ENCODE measurements at places on chromosomes 5 and 9.

DNA sequence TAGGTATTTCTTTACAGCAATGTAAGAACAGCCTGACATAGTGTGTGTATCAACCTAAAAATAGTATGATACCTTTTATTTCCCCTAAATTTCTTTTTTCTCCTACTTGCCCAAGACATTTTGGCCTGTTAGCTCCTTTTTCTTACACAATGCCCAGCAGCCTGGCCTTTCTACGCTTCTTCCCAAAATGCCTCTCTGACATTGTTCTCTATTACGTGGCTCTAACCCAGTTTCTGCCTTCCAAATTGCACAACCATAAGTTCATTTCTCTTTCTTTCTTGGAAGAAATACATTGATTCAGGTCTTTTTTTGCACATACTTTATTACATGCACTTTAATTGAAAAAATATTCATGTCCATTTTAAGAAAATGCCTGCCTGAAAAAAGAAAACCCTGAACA is 408.2 kb downstream of the PRR16 start:
- DNase-seq: no peak

- DNase-seq: no peak
Observed at GRCh38 chr5:7978991-7979390, 110.0 kb downstream of the MTRR start.

GRCh38 chr5:45695804-45696156 is 400 bp downstream of the HCN1 start:
- DNase-seq: no peak

GRCh38 chr9:14314929-14315874 is 1.3 kb upstream of the NFIB start:
- no peak for DNase-seq

DNA sequence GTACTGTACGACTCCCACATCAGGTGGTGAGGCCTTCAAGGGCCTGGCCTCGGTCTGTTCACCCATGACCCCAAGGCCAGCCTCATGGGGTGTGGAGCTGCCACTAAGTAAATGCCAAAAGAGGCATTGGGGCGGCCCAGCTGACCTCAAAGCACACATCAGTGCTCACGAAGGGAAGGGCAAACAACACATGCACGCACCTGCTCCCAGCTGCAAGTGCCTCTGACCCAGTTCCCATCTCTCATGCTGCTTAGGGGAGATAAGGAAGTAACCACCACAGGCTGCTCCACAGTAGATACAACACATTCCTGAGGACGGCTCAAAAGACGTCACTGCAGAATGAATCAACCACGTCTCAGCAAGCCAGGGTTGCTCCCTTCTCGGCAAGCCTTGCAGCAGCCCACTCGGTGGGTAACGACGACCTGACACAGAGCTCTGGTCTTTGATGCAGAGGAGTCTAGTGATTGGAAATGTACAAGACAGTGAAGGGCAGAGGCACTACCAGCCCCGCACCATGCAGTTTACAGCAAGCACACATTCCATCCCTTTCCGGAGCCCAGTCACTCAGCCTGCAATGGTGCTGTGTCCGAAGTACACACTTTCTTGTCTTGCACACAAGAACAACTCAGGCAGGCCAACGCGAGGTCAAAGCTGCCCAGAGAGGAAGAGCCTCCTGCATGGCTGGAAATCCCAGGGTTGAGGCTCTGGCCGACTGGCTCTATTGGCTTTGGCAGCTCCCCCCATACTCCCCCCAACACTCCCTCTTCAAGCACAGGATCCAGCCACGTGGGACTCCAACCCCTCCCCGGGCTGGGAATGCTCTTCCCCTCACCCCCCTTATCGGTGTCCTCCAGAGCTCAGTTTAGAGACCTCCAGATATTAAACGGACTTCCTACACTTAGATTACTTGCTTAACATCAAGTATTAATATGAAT is 31.8 kb downstream of the FABP6 start:
- DNase-seq: no peak

GRCh38 chr5:2742921-2743679 is 8.4 kb downstream of the IRX2 start:
- DNase-seq: no peak

DNA sequence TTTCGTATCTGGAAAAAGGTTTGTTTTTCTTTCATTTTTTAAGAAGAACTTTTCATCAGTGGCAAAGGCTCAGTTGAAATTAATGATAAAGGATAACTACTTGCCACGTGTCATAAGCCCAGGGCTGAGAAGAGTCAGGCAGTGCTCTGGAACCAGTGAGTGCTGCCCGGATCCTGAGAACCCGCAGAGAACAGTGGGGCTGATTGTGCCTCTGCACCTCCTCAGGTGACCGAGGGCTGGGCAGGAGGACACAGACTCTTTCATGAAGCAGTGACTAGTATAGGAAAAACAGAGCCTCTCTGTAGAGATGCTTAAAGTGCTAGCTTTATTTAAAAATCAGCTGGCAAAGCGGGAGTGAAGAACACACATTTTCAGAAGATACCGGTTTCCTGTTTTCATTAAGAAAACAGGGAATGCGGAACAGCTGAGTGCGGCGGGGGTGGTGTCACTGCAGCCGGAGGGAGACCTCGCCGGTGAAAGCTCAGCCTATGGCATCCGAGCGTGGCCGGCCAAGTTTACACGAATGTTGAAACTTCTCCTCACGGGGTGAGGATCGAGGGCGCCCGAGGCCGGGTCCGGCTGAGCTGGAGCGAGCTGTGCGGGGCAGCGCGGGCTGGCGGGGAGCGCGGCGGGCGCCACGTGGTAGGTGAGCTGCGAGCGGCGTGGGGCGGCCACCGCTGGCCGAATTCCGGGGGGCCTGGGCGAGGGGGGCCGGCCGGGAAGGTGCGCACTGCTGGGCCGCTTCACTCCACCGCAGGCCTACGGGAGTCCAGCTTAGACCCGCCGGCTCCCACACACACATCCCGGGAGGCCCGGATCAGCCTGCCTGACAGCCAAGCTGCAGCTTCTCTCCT is 134.7 kb upstream of the DMRT1 start:
- no peak for DNase-seq

DNA sequence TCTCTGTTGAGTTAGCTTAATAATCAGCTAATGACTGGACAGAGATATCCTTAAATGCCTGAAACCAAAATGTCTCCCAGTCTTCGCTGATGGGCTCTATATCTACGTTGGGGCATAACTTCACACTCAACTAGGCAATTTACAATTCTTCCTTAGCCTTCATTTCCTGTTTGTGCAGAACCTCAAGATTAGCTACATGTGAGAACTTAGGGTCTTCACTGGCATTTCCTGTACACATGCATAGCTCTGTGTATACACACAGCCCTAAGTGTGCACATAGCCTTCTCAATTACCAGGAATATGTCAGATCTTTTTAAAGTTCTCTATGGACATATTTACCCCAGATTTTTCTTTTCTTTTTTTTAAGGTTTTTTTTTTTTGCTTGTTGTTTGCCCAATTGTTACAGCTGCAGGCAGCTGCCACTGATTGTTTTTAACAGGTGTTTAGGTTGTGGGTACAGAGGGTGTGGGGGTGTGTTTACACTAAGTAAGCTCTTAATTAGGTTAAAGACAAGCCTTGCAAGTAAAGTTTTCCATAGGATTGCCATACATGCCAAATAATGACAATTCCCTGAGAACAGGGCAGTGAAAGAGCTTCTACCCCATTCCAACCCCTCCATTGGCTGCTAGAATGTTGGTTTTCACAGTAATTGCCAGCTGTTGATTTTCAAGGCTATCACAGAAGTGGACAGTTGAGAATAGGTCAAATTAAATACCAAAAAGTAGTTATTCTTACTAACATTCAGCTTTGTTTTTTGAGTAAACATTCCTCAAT is 441.0 kb downstream of the TLE4 start:
- no peak for DNase-seq

- DNase-seq: no peak
Observed at GRCh38 chr9:976943-977837, 735 bp downstream of the DMRT3 start.

DNA sequence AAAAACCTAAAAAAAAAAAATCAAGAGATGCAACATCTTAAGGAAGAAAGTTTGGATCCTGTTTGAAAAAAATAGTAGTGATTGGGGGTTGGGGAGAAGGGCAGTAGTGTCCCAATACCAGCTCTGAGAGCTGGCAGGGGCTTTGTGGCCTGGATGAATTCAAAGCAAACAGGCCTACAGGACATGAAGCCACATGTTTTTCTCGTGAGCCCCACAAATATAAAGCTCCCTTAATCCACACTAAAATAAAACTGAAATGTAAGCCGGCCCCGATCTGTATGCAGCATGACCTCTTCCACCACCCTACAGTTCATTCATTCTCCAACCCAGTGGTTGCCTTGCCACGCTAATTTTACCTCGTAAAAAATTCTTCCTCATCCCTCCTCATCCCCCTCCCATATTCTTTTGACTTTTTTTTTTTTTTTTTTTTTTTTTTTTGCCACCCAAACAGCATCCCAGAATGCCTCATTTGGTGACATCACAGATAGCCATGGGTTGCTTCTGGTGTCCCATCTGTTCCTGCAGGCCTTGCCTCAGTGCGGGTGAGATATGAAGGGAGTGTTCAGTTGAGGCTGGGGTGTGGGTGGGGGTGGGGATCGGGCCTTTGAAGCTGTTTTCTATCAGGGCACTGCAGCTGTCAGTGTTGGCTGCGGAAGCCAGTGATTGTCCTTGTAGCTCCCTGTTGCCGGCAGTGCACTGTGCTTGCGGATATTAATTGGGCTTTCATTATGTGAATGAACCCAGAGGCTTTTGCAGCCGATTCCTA is 81.6 kb upstream of the NFIB start:
- DNase-seq: no peak

GRCh38 chr5:60677850-60678664 is 21.9 kb downstream of the DEPDC1B start:
- DNase-seq: no peak

- no peak for DNase-seq
Observed at GRCh38 chr5:107794741-107795140, 124.0 kb upstream of the EFNA5 start.

GRCh38 chr9:114486205-114486963 is 18.9 kb downstream of the WHRN start:
- no peak for DNase-seq

DNA sequence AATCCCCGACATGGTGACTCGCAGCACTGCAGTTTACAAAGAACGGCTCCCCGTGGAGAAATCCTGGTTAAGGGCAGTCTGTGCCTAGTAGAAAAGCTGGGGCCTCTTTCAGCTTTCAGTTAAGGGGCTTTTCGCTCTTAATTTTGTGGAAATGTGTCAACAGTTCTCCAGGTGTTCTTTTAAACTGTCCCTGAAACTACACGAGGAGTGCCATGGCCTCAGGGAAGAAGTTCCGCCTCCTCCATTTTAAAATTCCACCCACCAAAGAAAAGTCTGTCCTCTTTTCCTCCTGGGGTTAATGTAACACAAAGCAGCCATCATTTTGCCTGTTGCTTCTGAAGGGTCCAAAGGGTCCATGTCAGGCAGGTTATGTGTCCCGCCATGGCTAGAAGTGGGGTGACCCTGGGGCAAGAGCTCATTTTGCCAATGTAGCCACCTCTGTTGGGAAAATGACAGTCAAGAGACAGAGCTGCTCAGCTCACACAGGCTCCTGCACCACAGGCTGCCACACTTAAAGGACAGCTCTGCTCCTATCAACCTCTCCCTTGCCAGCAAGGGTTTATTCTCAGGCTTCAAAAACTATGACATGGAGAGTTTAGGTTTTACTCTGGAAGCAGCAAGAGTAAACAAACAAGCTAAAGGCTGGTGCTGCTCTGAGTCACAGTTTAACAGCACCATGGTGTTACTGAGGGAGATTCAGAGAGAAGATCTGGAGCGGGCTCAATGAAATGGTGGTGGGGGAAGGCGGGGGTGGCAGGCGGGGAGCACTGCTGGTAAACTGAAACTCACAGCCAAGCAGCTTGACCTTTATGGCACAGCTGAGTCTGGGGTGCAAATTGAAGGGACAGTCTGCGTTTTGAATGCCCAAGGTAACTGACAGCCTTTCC is 3.2 kb downstream of the WHRN start:
- no peak for DNase-seq

- no peak for DNase-seq
Observed at GRCh38 chr5:82352146-82352791, 74.1 kb upstream of the RPS23 start.

- no peak for DNase-seq
Observed at GRCh38 chr5:132499440-132500243, 9.1 kb upstream of the IRF1 start.

- DNase-seq: no peak
Observed at GRCh38 chr9:120643061-120643460, 63.1 kb upstream of the CDK5RAP2 start.

DNA sequence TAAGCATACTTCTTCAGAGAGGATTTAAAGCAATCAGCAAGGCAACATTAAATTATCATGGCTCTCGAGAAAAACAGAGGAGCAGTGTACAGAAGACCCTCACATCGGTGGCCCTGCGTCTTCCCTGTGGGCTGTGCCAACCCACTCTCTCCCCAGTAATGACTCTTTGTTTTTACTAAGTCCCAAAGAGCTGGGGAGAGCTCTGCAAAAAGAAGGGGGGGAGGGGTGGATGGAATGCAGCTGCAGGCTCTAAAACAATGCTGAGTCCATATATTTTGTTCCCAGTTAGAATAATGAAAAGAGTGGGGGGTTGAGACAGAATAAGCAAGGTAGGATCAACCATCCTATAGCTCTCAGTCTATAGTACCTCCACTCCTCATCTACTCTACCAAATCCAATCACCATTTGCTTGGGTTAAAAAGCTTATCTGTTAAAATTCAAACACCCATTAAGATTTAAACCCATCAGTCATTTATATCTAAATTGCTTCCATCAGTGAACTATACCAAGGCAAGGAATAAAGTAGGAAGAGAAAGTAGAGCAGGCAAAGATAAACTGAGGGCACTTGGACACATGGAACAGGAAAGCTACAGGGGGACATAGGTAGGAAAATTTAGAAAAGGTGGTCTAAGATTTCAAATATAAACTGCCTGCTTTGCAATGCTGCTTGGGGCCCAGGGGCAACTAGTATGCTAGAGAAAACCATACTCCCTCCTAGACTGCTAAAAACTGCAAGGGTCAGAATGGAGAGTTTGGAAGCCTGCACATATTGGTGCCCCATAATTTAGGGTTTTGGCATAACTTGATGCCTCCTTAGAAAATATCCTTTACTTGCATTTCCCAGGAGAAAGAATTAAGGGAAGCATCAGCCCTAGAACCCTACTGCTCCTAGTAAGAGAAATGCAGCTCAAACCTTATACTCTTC is 20.6 kb downstream of the ELL2 start:
- no peak for DNase-seq

DNA sequence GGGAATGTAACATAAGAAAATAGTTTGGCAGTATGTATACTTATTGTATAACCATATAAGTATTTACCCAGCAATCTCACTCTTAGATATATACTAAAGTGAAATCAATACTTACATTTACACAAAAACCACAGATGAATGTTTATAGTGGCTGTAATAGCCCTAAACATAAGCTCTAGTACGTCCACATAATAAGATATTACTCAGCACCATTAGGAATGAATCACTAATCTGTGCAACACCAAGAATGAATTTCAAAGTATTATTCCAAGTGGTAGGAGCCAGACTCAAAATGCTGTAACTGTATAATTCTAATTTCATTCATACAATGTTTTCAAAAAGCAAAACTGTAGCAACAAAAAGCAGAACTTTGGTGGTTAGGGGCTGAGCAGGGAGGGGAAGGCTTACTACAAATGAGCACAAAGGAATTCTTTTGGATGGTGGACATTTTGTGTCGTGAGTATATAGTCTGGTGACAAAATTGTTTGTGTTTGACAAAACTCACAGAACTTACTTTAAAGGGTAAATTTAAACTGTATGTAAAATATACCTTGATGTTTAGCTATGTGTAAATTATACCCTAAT is 11.9 kb upstream of the C5orf46 start:
- no peak for DNase-seq
